Body of pancreas (tissue), 4 donors: ENCODE measurements at places on chromosomes 2 and 18. TPM values are rescaled to one million over a fixed set of nuclear protein-coding genes. Genes with fewer than 3 reads are reported as not detected.

DCDC2C gene
- not detected for total RNA-seq

EMILIN1 gene
- 24.1 TPM for total RNA-seq

- H3K4me3 ChIP-seq: no peak overlapping the region
- DNase-seq: no peak
- H3K27ac ChIP-seq: no peak overlapping the region
- no peaks in the 10 kb centered on the region for H3K27me3 ChIP-seq
- peaks cover 8% of the 10 kb centered on the region for H3K36me3 ChIP-seq
- peaks cover 57% of the 10 kb centered on the region for H3K4me1 ChIP-seq
These were observed 36.3 kb downstream of the HDHD2 start for GRCh38 chr18:47113796-47114540.

GRCh38 chr2:156189143-156189542 lies 143.4 kb downstream of the NR4A2 start:
- no peak overlapping the region for H3K4me3 ChIP-seq
- peaks cover 19% of the 10 kb centered on the region for H3K4me1 ChIP-seq
- no peaks in the 10 kb centered on the region for H3K36me3 ChIP-seq
- no peak overlapping the region for H3K27ac ChIP-seq
- DNase-seq: no peak
- H3K27me3 ChIP-seq: no peaks in the 10 kb centered on the region

DNA sequence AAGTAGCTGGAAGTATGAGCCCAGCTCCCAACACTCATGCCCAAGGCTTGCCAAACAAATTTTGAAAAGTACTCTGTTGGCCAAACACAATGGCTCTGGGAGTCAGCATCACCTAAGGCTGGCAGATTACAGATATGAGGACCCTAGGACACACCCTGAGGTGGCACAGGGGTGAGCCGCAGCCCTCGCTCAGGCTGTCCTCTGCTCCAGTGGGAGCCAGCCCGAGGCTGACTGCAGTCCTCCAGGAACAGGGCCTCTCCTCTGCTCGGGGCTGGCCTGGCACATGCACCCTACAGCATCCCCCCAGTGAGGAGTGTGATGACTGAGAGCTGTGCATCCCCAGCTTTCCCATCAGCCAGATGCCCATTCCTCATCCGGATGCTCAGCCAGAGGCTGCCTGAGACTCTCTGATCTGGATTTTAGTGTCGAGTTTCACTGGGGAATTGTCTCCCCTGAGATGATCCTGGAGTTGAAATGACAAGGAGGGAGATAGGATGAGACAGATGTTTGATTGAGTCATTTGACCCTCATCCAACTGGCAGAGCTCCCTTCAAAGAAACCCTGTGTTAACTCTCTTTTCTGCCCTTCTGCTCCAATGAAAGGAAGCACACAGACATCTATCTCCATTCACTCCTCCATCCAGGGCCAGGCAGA lies 269.3 kb upstream of the NCKAP5 start:
- no peaks in the 10 kb centered on the region for H3K36me3 ChIP-seq
- no peaks in the 10 kb centered on the region for H3K27me3 ChIP-seq
- no peak overlapping the region for H3K27ac ChIP-seq
- DNase-seq: no peak
- no peaks in the 10 kb centered on the region for H3K4me1 ChIP-seq

DNA sequence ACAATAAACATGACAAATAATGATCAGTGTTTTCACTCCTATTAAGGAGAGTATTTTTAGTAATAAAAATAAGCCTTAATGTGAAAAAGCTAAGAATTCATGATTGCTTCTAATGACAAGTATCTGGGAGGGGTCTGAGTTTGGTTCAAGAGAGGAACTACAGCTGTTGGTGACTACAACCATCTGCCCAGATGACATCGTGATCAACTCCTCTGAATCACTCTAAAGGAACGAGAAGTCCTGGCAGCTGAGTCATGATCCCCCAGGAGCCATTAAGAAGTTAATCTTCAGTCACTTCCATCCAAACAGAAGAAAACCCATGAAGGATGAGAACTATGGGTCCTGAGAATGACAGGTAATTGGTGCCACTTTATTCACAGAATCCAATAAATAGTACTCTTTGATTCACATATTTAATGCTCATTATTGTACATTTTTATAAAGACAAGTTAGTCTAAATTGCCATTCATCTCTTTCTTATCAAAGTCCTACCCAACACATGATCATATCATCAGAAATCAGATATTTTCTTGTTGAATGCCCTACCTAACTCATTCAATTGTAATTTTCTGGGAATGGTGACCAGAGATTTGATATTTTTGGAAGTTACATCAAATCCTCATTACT lies 6.8 kb downstream of the TFPI start:
- no peak overlapping the region for H3K4me3 ChIP-seq
- no peak overlapping the region for H3K27ac ChIP-seq
- H3K4me1 ChIP-seq: peaks cover 62% of the 10 kb centered on the region
- no peaks in the 10 kb centered on the region for H3K27me3 ChIP-seq
- peak; percentile 62 for DNase-seq
- no peaks in the 10 kb centered on the region for H3K36me3 ChIP-seq
